ENCODE measurements at places on chromosomes 11 and 22.

GRCh38 chr22:44179989-44180705 is 578 bp upstream of the PARVG start:
- DNase-seq = no peak

DNA sequence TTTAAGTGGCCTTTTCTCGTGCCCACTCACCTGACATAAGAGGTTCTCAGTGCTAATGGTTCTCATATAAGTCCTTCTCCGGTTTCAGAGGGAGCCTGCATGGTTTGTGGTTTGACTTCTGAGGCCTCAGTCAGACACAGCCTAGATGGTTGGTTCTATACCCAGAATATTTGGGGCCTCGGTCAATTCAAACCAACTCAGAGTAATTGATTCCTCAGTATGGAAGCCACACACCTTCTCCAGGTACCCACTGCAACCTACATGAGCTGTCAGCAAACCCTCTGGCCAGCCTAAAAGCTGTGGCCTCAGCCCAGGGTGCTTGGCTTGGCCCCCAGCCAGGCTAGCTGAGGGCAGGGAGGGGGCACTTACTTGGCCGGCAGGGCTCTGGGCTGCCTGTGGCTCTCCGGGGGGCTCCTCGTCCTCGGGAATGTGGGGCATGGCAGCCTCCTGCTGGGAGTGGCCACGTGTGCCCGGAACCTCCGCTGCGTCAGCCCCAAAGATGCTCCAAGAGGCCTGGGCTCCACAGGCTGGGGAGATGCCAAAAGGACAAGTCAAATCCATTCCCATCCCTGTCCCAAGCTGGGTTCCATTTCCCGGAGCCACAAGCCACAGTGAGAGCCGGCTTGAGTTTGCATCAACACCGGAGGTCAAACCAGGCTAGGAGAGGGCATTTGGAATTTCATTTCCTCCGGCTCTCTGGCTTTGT is 41.7 kb downstream of the IRAG1 start:
- DNase-seq = no peak

- DNase-seq = peak; percentile 80
These were observed at the start of gene EI24 for GRCh38 chr11:125568970-125569914. EI24 (plus strand) TSS chr11:125569477; CDS start chr11:125572528, 3,051 bp downstream.

GRCh38 chr11:66330931-66331330 is 5.3 kb downstream of the RIN1 start:
- no peak for DNase-seq

DNA sequence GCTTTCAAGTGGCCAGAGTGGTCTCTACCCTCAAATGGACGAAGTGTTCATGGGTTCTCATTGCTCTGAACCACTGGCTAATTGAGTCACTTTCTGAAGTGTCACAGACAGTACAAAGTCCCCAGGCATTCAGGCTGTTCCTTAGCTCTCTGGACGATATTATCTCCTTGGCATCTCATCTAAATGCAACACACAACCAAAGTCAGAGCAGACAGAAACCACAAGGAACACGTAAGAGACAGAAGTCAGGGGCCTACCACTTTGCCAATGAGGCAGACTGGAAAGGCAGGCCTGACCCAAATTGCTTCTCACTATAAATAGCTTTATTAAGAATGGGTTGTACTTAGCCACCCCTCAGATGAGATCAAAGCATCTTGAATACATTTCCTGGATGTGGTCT is 29.0 kb upstream of the LDLRAD3 start:
- no peak for DNase-seq

DNA sequence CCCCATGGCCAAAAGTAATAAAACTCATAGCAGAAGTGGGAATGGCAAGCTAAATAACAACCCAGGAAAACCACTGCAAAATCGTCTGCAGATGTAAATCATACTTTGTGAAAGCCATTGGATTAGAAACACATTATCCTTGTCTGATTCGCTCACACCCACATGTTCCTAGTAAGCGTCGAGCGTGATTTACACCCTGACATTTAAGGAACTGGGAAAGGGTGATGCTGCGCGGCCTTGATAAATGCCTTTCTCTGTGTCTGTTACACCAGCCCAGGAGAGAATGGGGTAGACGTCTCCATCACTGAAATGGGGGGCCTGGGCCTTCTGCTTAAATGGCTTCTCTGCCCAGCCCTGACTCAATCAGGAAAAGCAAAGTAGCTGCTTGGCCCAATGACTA is 162.7 kb downstream of the NTM start:
- no peak for DNase-seq

DNA sequence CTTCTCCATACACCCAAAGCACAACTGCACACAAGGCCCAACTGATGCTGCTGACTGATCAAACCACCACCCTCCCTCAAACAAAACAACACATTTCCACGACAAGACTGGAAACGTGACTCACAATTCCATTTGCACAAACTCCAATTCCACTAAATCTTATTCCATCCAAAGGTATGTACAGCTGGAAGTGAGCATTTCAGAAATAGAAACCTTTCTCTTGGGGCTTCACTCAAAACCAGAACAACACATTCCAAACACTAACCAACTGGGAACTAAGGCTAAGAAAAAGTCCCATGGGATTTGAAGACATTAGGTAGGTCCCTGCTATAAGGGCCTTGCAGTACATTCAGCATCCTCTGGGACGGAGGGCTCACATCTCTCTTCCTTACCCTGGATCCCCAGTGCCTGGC is 19.6 kb downstream of the MORC2 start:
- DNase-seq = no peak

Measured in H54 (cell line).